ENCODE measurements at places on chromosomes 5 and 9.

- no peak for DNase-seq
These were observed 79.7 kb upstream of the FCN2 start for GRCh38 chr9:134800791-134801339.

DNA sequence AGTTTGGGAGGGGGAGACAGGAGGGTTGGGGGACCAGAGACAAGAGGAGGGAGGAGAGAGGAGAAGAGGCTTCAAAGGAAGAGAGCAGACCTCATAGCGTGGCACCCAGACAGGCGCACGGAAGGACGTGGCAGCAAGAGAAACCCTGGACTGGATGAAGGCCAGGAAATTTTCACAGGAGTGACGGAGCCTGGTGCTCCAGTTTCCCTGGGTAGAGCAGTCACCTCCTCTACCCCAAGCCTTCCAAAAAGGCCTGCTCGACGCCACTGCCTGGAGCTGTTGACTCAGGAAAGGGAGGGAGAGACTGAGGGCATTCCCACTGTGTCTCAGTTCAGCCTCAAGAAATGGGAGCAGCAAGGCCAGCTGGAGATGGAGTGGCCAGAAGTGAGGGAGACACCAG, 19.3 kb downstream of the AK8 start:
- DNase-seq: no peak

GRCh38 chr5:98513380-98513779, 260.1 kb upstream of the RGMB start:
- DNase-seq: no peak

- no peak for DNase-seq
These were observed 34.2 kb downstream of the DMGDH start for GRCh38 chr5:79035237-79035636.

DNA sequence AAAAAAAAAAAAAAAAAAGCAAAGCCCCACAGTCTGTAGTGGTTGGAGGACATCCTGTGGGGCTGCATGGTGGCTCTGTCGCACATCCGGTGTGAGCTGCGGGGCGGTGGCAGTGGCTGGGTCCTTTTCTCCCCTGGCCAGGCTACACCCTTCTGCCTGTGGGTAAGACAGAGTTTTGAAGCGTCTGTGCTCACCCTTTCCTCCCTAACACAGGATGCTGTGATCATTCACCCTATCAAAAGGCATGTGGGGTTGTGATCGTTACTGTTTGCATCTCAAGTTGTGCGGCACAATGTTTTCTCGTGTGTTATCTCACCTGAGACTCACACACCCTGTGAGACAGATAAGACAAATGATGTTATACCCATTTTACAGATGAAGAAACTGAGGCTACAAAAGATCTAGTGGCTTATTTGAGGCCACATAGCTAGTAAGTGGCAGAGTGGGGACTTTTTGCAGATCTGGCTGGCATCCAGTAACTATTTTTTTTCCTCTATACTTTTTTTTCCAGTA, 17.5 kb downstream of the IRF1 start:
- DNase-seq: no peak

- DNase-seq: no peak
These were observed 48.4 kb downstream of the PCA3 start for GRCh38 chr9:76812591-76812990.

DNA sequence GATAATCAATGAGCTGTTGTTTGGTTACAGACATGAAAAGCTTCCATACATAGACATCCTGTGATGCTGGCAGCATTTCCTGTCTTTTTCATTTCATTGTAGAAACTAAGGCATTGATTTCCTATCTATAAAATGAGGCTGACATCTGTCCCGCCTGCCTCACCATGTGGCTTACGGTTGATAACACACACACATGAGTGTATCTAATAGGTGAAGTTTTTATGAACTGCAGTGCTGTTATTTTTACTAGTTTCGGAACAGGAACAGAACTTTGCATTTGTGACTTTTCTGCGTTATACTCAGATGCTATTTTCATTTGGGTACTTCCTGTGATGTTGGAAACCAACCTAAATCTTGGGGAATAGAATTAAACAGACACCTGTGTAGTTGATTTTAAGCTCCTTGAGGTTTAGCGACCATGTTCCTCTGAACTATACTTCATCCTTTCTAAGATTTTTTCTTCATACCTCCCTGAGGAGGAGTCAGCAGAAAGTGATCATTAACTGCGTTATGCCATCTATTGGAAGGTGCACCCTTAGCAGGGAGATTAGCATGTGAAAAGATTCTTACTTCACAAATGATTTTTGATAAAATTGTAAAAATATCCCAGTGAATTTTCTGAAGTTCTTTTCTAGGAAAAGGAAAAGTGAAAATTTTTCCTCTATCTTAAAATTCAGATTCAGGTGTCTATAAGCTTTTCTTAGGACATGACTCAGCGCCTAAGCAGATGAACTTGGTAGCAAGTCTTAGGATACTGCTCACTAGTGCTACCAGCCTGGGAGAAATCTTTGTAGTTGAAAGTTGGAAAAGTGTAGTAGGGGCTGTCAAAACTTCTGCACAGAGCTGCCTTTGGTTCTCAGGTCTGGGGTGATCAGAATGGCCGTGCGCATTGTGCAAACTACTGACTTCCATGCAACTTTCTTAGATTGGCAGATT, 134.5 kb downstream of the TRIO start:
- DNase-seq: no peak

GRCh38 chr9:14993061-14993800, 83.0 kb upstream of the FREM1 start:
- peak; percentile 82 for DNase-seq

GRCh38 chr5:35240892-35241291, 10.6 kb upstream of the PRLR start:
- DNase-seq: no peak

- no peak for DNase-seq
These were observed 1.9 kb upstream of the ARSI start for GRCh38 chr5:150304481-150305081.

DNA sequence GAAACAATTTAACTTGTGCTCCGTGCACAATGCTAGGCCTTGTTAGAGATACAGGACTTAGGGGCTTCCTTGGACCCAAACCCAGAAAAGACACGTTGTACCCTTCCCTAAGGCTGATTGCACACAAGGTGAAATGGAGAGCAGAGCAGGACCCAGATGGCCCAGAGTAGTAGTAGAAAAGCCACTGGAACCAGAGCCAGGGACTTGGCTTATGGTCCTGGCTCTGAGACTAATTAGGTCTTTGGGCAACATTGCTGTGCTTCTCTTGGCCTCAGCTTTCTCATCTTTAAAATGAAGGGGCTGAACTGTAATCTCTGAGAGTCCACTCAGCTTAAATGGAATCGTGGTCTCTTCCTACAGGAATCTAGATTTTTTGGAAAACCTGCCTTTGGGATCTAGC, 42.3 kb downstream of the EBF1 start:
- no peak for DNase-seq

DNA sequence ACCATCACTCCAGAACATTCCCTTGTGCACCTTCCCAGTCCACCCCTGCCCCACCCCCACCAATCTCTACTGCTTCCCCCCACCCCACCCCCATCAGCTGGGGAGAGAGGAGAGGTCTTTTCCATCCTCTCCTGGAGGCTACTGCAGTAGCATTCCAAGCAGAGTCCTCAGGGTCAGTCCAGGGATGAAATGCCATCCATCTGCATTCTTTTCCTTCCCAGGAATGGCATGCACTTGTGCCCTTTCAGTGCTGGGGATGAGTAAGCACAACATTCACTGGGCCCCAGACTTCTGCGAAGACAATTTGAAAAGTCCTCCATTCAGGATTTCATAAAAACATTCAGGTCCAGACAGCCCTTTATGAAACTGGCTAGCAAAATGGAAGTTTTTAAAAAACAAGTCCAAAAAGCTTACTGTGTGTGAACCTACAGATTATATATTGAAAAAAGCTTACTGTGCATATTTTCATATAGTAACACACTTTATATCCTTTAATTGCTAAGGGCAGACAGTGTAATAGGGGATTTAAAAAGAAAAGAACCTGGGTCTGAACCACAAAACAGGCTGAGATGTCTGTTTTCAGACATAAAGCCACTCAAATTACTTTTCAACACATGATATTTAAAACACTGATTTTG, 50.0 kb upstream of the GOLPH3 start:
- DNase-seq: no peak

DNA sequence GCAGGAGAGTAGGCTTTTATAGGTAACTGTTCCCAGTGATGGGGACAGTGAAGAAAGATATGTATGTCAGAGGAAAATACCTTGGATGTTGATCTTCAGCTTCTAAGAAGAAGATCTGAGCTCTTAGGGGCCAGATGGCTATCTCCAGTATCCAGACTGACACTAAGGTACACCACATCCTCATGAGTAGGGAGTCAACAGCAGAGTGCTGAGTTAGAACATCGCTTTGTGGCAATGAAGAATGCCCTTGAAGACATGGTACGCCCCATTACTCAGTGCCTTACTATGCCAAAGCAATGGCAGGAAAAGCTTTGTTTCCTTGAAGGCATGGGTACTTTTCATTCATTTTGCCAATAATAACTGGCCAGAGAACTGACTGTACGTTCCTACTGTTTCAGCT, 263.7 kb downstream of the CEMIP2 start:
- no peak for DNase-seq

DNA sequence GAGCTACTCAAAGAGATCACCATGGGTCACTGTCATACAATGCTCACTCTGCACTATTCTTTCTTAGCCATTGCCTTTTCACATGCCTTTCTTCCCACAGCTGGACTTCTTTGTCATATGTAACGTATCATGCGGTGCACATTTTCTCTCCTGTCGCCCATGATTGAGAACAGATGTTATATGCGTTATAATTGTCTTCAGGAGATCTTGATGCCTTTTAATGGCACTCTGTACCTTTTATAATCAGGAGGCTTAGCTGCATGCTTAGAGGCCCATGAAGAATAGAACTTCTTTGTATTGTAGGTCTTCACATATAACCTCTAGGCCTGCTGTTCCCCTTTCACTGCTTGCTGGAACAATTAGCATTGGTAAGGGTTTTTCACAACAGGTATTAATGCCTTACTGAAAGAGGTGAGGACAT, 436.1 kb downstream of the CDH10 start:
- no peak for DNase-seq
